Ecto neural progenitor cell (in vitro differentiated cells): ENCODE measurements at places on chromosomes 1 and 21.

DNA sequence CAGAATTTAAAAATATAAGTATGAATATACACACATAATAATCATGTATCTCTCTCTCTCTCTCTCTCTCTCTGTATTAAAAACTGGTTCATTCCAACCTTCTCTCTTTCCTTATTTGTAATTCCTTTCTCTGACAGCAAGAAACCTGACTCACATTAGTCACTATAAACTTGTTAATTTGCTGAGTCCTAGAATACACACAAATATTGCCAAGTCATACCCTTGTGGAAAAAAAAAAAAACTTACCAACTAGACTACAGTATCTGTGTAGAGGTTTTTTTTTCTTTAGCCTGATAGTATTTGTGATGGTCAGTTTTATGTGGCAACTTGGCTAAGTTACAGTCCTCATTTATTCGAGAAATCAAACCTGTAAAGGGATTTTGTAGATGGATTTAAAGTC lies 26.3 kb upstream of the NHLH2 start:
- DNase-seq: no peak

DNA sequence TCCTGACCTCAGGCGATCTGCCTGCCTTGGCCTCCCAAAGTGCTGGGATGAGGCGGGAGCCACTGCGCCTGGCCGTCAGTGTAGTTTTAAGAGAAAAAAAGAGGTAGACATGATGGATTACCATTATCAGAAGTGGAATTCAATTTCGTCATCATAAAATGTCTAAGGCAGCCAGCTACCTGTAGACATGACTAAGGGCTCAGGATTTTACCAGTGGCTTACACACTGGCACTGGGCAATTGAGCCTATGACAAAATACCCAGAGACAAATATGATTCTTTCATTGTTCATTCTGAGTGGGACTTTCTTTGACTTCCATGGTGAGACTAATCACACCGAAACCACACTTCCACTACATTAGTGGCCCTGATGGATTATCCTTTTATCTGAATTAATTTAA lies 181.5 kb downstream of the GABPA start:
- DNase-seq: no peak

DNA sequence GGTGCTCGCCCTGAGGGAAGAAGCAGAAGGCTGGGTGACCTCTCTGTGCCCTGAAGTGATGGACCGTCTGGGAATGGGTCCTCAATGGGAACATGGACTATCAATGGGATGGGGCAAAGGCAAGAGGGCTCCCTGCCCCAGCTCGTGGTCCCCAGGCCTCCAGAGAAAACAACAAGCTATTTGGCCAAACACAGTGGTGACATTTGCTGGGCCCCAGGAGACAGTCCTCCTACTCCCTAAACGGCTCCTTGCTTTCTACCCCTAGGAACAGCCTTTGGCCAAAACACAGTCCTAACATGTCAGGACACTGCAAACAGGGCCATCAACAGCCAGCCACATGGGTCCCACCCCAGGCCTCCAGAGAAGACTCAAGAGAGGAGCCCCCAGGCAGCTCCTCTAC lies 102.8 kb downstream of the RAVER2 start:
- DNase-seq: no peak

DNA sequence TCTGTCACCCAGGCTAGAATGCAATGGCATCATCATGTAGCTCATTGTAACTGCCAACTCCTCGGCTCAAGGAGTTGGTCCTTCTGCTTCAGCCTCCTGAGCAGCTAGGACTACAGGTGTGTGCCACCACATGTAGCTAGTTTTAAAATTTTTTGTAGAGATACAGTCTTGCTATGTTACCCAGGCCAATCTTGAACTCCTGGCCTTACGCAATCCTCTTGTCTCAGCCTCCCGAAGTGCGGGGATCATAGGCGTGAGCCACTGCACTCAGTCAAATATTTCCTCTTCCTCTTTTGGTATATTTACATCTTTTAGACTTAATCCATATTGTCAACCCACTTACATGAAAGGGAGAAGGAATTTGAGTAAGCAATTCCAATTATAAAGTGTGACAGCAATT lies 121.1 kb downstream of the EVI5 start:
- DNase-seq: no peak

DNA sequence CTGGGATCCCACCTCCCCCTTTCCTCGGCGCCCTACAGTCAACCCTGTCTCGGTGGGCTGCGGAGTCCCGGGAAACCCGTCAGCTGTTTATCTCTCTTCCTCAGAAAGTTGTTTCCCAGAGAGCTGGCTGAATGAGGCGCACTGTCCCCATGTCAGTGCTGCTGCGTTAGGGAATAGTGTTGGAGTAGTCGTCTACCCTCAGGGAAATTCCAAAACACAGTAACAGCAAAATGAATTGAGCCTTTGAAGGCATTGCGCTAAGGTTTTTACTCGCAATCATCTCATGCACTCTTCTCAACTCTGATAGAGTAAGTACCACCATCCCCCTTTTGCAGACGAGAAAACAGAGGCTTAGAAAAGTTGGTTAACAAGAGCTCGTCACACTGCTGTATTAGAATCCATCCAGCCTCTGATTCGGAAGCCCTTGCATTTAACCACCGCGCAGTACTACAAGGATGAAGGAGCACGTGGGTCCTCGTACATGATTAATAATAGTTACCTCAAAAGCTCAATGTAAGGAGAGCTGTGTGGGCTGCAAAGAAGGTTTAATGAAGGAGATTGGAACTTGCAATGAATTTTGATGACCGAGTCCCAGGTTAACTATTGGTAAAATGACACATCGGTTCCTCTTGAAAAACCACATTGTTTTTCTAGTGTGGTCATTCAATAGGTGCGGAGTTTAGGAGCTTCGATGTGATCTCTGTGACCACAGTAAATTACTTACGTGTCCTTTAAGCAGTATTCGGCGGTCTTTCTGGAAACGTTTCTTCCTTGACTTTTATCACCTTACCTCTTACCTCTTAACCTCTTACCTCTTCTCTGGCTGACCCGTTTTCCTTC lies 788 bp upstream of the EDEM3 start:
- no peak for DNase-seq

- no peak for DNase-seq
Measured at GRCh38 chr1:183735069-183735860, 69.7 kb upstream of the RGL1 start.

DNA sequence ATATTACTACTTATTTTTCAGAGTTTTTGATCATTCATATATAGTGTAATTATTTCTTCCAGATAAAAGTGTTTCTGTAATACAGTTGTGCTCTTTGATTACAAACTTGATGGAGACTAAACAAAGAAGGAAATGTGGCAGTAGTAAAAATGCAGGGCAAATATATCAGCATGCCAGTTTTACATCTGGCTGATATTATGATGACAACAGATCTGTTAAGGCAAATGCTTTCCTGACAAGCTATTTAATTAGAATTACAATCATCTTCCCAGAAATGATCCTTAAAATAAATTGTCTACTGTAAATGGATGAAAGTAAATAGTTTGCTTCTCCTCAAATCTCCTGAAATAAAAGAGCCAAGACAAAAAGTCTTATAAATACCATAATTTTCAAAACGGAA lies 1659.8 kb downstream of the BRINP3 start:
- no peak for DNase-seq

- DNase-seq: no peak
Measured at GRCh38 chr1:233477359-233477758, 136.5 kb upstream of the KCNK1 start.
